ENCODE measurements at places on chromosomes 4 and X. TPM values are rescaled to one million over a fixed set of nuclear protein-coding genes. Genes with fewer than 3 reads are reported as not detected.

The PSAPL1 gene
- polyA plus RNA-seq, result not detected

- H3K4me3 ChIP-seq, result no peak overlapping the region
- no peaks in the 10 kb centered on the region for H3K4me1 ChIP-seq
- DNase-seq, result no peak
- H3K27ac ChIP-seq, result no peak overlapping the region
- no peaks in the 10 kb centered on the region for H3K27me3 ChIP-seq
Observed at GRCh38 chr4:161186750-161187149, 977.0 kb downstream of the FSTL5 start.

The CSAG3 gene
- not detected for polyA plus RNA-seq

DNA sequence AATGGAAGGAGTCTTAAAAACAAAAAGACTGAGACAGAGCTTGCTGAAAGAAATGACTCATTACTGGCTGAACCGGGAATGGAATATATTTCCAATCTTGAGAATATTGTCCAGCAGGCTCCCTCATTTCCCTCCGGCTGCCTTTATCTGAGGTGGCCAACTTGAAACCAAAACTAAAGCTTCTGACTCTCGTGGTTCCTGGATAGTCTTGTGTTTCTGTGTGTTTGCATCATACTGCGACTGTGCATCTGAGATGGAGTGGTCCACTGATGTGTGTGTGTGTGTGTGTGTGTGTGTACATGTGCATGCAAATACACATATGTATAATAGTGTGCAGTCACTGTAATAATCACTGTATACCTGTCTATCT is 145.6 kb upstream of the SCML1 start:
- no peaks in the 10 kb centered on the region for H3K4me1 ChIP-seq
- no peaks in the 10 kb centered on the region for H3K36me3 ChIP-seq
- no peak overlapping the region for H3K27ac ChIP-seq
- DNase-seq, result no peak
- no peaks in the 10 kb centered on the region for H3K27me3 ChIP-seq
- no peak overlapping the region for H3K4me3 ChIP-seq

The RASSF6 gene
- 0.04 TPM for polyA plus RNA-seq

GRCh38 chr4:1285790-1286553 is 3.7 kb upstream of the MAEA start:
- peak; percentile 32 for DNase-seq
- no peaks in the 10 kb centered on the region for H3K27me3 ChIP-seq
- H3K4me3 ChIP-seq, result no peak overlapping the region
- peaks cover 10% of the 10 kb centered on the region for H3K4me1 ChIP-seq

The RGN gene
- polyA plus RNA-seq, result not detected

DNA sequence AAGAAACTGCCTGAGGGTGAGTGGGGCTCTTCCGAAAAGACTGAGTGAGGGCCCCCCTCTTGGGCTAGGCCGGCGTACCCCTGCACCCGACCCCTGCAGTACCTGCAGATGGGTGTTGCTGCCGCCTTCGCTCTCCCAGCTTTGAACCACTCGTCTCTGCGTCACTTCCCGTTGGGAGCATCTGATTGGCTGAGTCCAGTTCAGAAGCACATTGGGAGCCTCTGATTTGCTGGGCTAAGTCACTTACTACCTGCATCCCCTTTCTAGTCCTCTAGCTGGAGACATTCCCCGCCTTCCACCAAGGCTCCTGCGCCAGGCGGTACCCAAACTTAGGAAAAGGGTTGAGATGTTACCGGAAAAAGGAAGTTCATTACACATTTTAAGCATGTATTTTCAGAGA is 20.4 kb upstream of the WWC2 start:
- no peaks in the 10 kb centered on the region for H3K4me1 ChIP-seq
- DNase-seq, result no peak
- H3K36me3 ChIP-seq, result no peaks in the 10 kb centered on the region
- no peaks in the 10 kb centered on the region for H3K27me3 ChIP-seq

The MMRN1 gene
- 0.73 TPM for polyA plus RNA-seq

The PCYT1B gene
- polyA plus RNA-seq, result not detected

DNA sequence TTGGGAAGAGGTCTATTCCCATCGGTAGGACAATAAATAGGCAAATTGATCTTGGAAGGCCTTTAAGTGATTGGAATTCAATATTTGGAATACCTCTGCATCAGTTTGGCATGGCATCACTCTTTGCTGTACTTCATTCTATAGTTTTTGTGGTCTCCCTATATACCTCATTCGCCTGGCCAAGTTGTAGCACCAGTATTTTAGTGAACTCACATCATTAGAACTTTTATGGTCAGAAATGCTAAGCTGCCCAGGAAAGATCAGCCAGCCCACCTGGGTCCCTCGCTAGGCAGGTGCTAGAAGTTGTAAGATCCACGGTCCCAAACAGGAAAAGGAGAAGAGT is 40.3 kb downstream of the ZCCHC13 start:
- no peaks in the 10 kb centered on the region for H3K4me1 ChIP-seq
- no peaks in the 10 kb centered on the region for H3K36me3 ChIP-seq
- no peaks in the 10 kb centered on the region for H3K27me3 ChIP-seq
- H3K27ac ChIP-seq, result no peak overlapping the region

The TEX13D gene
- not detected for polyA plus RNA-seq

The SLC6A14 gene
- not detected for polyA plus RNA-seq

- no peaks in the 10 kb centered on the region for H3K36me3 ChIP-seq
- no peaks in the 10 kb centered on the region for H3K4me1 ChIP-seq
- no peaks in the 10 kb centered on the region for H3K27me3 ChIP-seq
- H3K27ac ChIP-seq, result no peak overlapping the region
Observed at GRCh38 chr4:78758085-78758484, 18.1 kb upstream of the BMP2K start.

- no peaks in the 10 kb centered on the region for H3K27me3 ChIP-seq
- no peaks in the 10 kb centered on the region for H3K36me3 ChIP-seq
- DNase-seq, result no peak
- H3K4me3 ChIP-seq, result no peak overlapping the region
- no peak overlapping the region for H3K27ac ChIP-seq
- H3K4me1 ChIP-seq, result no peaks in the 10 kb centered on the region
Observed at GRCh38 chrX:23394421-23394820, 59.8 kb downstream of the PTCHD1 start.

- no peak overlapping the region for H3K27ac ChIP-seq
- H3K36me3 ChIP-seq, result no peaks in the 10 kb centered on the region
- no peak for DNase-seq
- no peak overlapping the region for H3K4me3 ChIP-seq
- no peaks in the 10 kb centered on the region for H3K27me3 ChIP-seq
Observed at GRCh38 chr4:148787831-148788477, 345.7 kb upstream of the NR3C2 start.

The ARAP2 gene
- 13.8 TPM for polyA plus RNA-seq

The IL21 gene
- not detected for polyA plus RNA-seq

The TRAM1L1 gene
- not detected for polyA plus RNA-seq

GRCh38 chr4:150164956-150165629 is 86.8 kb downstream of the DCLK2 start:
- no peaks in the 10 kb centered on the region for H3K36me3 ChIP-seq
- no peak for DNase-seq
- no peak overlapping the region for H3K4me3 ChIP-seq
- H3K4me1 ChIP-seq, result no peaks in the 10 kb centered on the region
- H3K27me3 ChIP-seq, result no peaks in the 10 kb centered on the region
- H3K27ac ChIP-seq, result no peak overlapping the region

The COMMD8 gene
- polyA plus RNA-seq, result 32.2 TPM

GRCh38 chr4:14254252-14254651 is 626.7 kb upstream of the BOD1L1 start:
- no peaks in the 10 kb centered on the region for H3K36me3 ChIP-seq
- H3K4me3 ChIP-seq, result no peak overlapping the region
- no peaks in the 10 kb centered on the region for H3K27me3 ChIP-seq
- H3K27ac ChIP-seq, result no peak overlapping the region
- H3K4me1 ChIP-seq, result no peaks in the 10 kb centered on the region
- DNase-seq, result no peak

DNA sequence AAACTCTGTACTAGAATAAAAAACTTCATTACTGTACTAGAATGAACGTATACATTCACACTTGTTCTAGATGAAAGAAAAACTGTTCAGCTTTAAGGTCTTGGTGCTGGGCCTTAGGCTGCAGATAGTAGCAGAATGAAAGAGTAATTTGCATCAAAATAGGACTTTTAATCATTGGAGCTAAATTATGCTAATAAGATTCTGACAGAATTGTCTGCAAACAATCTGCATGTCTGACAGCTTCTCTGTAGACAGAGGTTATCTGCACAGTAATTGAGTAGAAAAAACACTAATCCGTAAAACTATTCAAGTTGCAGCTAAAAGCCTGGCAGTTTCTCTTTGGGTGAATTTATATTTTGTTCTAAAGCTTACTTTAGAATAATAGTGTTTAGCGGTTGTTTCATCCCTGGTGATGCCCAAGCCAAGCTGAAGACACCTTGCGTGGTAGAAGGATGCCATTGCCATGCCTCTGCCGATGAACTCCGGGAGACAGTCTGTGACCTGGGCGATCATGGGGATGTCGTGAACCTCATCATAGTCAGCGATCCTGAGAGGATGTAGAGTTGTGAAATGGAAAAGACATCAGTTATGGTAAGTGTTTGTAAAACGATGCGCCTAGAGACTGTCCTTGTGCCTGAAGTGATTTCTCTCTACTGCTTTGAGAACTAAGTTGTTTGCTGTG is 25.3 kb downstream of the LRP2BP start:
- no peaks in the 10 kb centered on the region for H3K36me3 ChIP-seq
- H3K27ac ChIP-seq, result no peak overlapping the region
- no peaks in the 10 kb centered on the region for H3K27me3 ChIP-seq
- no peak overlapping the region for H3K4me3 ChIP-seq
- no peaks in the 10 kb centered on the region for H3K4me1 ChIP-seq

GRCh38 chr4:2250357-2251072 is 8.6 kb upstream of the HAUS3 start:
- H3K27me3 ChIP-seq, result no peaks in the 10 kb centered on the region
- peaks cover 6% of the 10 kb centered on the region for H3K36me3 ChIP-seq
- no peak overlapping the region for H3K4me3 ChIP-seq
- no peak overlapping the region for H3K27ac ChIP-seq
- DNase-seq, result peak; percentile 20

GRCh38 chr4:1193206-1194009 is 21.0 kb upstream of the SPON2 start:
- no peak overlapping the region for H3K27ac ChIP-seq
- no peak overlapping the region for H3K4me3 ChIP-seq
- H3K36me3 ChIP-seq, result peaks cover 8% of the 10 kb centered on the region

- no peak overlapping the region for H3K4me3 ChIP-seq
- H3K4me1 ChIP-seq, result no peaks in the 10 kb centered on the region
- no peak for DNase-seq
- H3K36me3 ChIP-seq, result no peaks in the 10 kb centered on the region
- no peaks in the 10 kb centered on the region for H3K27me3 ChIP-seq
- H3K27ac ChIP-seq, result no peak overlapping the region
Observed at GRCh38 chr4:52643785-52644244, 15.3 kb downstream of the USP46 start.

DNA sequence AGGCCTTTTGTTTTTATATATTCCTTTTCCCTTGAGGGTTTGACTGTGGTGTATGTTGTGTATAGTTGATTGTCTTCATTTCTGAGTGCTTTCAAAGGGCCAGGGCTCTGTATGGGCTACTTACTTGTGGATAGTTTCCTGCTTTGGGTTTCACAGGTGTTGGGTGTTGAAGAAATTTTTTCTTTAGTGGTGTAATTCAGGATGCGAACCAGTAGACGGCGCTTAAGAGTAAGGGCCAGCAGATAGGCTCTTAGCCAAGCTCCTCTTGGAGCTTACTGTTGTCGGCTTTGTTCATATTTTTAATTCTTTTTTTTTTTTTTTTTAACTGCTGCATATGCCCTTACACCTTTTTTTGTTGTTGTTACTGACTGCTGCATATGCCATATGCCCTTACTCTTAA is 276.3 kb upstream of the GALNT7 start:
- no peak overlapping the region for H3K4me3 ChIP-seq
- H3K4me1 ChIP-seq, result no peaks in the 10 kb centered on the region
- no peaks in the 10 kb centered on the region for H3K36me3 ChIP-seq
- DNase-seq, result no peak
- no peak overlapping the region for H3K27ac ChIP-seq

GRCh38 chrX:482702-483203 is 96.0 kb upstream of the PPP2R3B start:
- no peak overlapping the region for H3K27ac ChIP-seq
- no peaks in the 10 kb centered on the region for H3K27me3 ChIP-seq
- no peak overlapping the region for H3K4me3 ChIP-seq
- H3K36me3 ChIP-seq, result no peaks in the 10 kb centered on the region
- DNase-seq, result no peak

DNA sequence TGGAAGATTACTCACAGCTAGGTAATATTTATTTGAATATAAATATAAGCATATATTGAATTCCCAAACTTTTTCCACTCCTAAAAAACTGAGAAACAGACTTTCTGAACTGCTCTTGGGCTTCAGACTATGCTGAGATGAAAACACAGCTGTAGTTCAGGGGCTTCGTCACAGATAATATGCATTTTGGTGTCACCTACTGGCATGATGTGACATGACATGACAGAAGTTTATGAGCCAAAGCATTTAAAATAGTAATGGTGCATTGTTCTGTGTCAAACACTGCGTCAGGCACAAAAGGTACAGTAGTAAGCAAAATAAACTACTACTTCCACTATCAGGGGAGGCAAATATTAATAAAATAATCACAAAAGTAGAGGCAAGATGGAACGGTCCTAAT is 171.3 kb downstream of the BTC start:
- H3K4me1 ChIP-seq, result peaks cover 20% of the 10 kb centered on the region
- H3K27me3 ChIP-seq, result no peaks in the 10 kb centered on the region
- H3K4me3 ChIP-seq, result no peak overlapping the region

The MGARP gene
- not detected for polyA plus RNA-seq

DNA sequence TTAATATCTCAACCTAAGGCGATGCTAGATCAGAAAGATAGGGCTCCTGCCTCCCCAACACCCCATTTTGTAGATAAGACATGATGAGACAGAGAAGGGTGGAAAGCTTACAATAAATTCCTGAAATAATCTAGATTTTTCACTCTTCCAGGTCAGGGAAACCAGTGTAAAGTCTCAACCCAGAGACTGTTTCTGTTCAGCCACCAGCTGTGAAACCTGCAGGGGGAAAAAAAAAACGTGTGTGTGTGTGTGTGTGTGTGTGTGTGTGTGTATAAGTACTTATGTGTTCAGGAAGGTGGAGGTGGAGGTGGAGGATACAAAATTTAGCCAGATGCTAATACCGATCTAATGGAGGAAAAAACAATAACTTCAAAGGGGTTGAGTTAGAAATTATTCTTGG is 773 bp upstream of the ITM2A start:
- no peak for DNase-seq
- H3K4me3 ChIP-seq, result peak overlapping the region; percentile 93
- H3K36me3 ChIP-seq, result no peaks in the 10 kb centered on the region
- H3K4me1 ChIP-seq, result peaks cover 7% of the 10 kb centered on the region
- H3K27ac ChIP-seq, result peak overlapping the region; percentile 89
- H3K27me3 ChIP-seq, result no peaks in the 10 kb centered on the region

DNA sequence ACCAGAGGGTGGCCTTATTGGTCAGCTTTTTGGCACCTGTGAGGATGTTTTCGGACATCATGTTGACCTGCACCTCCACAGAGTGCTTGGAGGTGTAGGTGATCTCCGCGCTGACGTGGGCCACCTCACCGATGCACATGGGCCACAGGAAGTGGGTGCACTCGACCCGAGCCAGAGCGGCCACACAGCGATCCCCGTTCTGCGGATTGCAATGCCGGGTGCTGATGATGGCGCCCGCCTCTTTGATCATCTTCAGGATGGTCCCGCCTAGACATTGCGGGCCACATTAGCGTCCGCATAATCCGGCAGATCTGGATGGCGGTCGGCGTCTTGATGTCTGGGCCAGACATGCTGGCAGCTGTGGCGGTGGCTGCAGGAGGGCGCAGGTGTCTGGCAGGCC is 12.9 kb upstream of the N4BP2 start:
- no peaks in the 10 kb centered on the region for H3K36me3 ChIP-seq
- no peak overlapping the region for H3K4me3 ChIP-seq
- H3K27ac ChIP-seq, result no peak overlapping the region
- no peaks in the 10 kb centered on the region for H3K4me1 ChIP-seq
- DNase-seq, result no peak

- H3K4me1 ChIP-seq, result no peaks in the 10 kb centered on the region
- no peaks in the 10 kb centered on the region for H3K27me3 ChIP-seq
- H3K27ac ChIP-seq, result no peak overlapping the region
- no peaks in the 10 kb centered on the region for H3K36me3 ChIP-seq
- no peak overlapping the region for H3K4me3 ChIP-seq
Observed at GRCh38 chr4:172073590-172073989, 260.4 kb downstream of the GALNTL6 start.

Data from naive thymus-derived CD4-positive, alpha-beta T cell (primary cell).